Stimulated activated CD4-positive, alpha-beta T cell treated with anti-CD3 and anti-CD28 coated beads, Interleukin-4, amount 100 ng/mL, for 1 hour (primary cell): ENCODE measurements at places on chromosomes 16 and 17.
A peak's percentile ranks its signal among the peaks of the same experiment; 100 is the strongest.

- DNase-seq = no peak
These were observed 8.8 kb downstream of the CTRB1 start for GRCh38 chr16:75227361-75228142.

- DNase-seq = no peak
These were observed 8.0 kb downstream of the IGF2BP1 start for GRCh38 chr17:49005140-49005539.

DNA sequence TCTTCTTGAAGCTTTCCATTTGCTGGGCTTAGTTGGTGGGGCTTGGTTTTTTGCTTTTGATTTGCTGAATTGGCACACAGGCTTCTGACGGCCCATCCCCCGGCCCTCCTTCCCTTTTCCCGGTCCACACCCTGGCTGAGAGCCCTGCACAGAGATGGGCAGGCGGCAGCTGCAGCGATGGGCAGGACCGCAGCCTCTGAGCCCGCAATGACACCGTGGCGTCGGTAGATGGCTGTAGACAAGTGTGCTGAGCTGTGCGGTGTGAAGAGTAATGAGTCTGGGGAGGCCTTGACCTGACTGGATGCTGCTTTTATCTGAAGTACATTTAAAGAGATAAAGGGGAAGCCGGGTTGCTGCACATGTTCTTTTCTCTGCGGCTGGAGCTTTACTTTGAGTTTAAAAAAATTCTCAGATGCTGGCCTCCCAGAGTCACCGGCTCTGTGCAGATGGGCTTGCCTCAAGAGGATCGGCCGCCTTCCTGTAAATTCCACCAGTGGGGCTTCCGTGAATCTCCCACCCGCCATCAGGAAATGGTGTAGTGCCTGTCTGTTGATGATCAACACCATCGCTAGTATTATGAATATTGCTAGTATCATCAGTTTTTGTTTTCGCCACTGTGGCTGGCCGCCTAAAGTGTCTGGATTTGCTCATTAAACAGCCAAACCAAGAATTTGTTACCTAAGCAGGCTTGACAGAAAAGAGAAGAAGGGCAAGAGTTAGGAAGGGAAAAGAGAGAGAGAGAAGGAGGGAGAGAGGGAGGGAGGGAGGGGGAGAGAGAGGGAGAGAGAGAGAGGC, 245.6 kb upstream of the RBFOX1 start:
- no peak for DNase-seq

GRCh38 chr16:35741546-35741945, 2282.1 kb downstream of the TP53TG3F start:
- no peak for DNase-seq

DNA sequence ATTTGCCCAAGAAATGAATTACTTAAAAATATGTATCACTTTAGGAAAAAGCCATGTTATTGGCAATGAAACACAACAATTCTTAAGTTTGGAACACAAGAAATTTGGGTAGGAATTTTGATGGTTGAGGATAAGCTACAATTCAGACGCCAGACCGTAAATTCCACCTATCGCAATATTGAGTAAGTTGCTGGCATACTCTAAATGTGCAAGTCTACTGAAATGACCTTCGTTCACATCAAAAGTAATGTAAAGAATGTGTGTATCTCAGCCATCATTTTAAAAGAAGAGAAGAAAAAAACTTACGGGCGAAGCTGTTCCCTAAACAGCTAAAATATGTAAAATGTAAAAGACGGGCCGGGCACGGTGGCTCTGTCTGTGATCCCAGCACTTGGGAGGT, 33.4 kb downstream of the UBE2G1 start:
- no peak for DNase-seq

DNA sequence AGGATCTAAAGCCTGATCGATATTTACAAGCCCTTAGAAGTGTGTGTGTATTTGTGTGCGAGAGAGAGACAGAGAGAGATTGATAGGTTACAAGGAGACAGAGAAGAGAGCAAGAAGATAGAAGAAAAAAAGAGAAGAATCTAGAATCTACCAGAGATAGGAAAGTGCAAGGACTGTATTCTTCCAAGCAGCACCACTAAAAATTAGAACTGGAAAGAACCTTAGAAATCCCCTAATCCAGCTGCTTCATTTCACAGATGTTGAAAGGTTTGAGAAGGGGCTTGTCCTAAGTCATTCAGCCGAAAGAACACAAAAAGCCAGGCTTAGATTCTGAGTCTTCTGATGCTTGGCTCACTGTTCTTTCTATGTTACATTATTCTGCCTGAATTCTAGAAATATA, 92.2 kb downstream of the HS3ST3A1 start:
- DNase-seq = no peak

GRCh38 chr16:84643674-84644073, 4.6 kb upstream of the KLHL36 start:
- no peak for DNase-seq

DNA sequence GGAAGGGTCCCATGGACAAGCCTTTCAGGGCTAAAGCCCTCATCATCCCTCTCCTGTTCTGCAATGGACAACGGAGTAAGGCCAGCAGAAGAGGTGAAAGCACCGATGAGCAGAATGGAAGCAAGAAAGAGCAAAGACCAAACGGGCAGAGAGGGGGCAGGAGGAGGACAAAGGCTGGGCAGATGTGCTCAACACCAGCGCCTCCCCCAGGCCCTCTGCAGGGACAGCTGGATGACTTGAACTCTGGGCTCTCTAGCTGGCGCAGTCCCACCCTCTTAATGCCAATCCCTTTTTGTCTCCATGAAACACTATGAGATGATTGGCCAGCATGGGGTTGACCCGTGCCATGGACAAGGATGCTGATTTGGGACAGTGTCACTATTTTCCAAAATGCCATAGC, 22.0 kb downstream of the ACLY start:
- no peak for DNase-seq

DNA sequence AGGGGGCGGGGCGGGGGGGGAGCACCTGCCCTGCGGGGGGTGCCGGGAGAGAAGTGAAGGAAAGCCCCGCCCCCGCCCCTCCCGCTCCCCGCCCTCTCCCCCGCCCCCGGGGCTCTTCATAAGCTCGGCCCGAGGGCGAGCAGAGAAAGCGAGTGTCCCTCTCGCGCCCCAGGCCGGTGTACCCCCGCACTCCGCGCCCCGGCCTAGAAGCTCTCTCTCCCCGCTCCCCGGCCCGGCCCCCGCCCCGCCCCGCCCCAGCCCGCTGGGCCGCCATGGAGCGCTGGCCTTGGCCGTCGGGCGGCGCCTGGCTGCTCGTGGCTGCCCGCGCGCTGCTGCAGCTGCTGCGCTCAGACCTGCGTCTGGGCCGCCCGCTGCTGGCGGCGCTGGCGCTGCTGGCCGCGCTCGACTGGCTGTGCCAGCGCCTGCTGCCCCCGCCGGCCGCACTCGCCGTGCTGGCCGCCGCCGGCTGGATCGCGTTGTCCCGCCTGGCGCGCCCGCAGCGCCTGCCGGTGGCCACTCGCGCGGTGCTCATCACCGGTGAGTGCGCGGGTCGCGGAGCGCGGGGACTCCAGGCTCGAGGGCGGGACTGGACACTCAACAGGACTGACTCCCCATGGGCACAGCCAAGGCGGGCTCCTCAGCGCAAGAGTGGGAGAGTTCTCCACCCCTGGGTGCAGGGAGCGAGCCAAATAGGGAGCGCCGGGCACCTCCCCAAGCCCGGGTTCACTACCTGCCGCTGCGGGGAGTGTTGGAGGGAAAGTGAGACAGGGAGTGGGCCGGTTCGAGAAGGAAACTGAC, at the start of gene HSD11B2:
Gene HSD11B2 (plus strand): TSS at position 145 of the 798 bp plus-strand sequence. CDS start 128 bp downstream, at position 273.
- peak; percentile 43 for DNase-seq

DNA sequence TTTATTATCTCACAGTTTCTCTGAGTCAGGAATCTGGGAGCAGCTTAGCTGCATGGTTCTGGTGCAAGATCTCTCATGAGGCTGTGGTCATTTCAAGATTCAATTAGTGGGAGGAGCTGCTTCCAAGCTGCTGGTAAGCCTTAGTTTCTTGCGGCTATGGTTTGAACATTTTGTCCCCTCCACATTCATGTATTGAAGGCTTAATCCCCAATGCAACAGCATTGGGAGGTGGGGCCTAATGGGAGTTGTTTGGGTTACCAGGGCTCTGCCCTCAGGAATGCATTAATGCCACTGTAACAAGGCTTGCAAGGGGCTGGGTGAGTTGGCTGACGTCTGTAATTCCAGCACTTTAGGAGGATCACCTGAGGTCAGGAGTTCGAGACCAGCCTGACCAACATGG, 272.9 kb downstream of the UTP18 start:
- DNase-seq = no peak

DNA sequence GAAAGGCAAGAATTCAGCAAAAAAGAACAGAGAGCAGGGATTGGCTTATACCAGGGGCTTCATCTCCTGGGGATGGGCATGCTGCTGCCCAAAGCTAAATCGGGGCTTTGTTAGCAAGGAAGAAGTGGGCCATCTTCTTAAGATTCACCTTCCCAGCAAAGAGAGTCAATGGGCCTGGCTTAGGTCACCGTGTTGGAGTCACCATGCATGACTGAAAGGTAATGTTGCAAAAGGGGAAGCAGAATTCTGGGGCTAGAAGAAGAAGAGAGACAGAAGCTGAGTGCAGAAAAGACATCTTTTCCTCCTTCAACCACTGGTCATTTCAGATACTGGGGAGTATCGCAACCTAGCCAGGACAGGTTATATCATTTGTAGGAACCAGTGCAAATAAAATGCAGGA, 76.3 kb upstream of the KIFC3 start:
- DNase-seq = no peak
